Ureter (tissue), 1 donor: ENCODE measurements at places on chromosomes 4 and X. TPM values are rescaled to one million over a fixed set of nuclear protein-coding genes. Genes with fewer than 3 reads are reported as not detected.

MAGEA2 gene
- not detected for total RNA-seq

TRAM1L1 gene
- 4.6 TPM for total RNA-seq

NCAPG gene
- total RNA-seq, result 0.94 TPM

SCML2 gene
- 1.2 TPM for total RNA-seq

TMEM187 gene
- 12.8 TPM for total RNA-seq

TEX13C gene
- total RNA-seq, result not detected

CFAP99 gene
- total RNA-seq, result not detected
